Urothelium cell line (cell line): ENCODE measurements at places on chromosomes 5 and 9.

- DNase-seq: no peak
These were observed 1005.5 kb upstream of the PTPRD start for GRCh38 chr9:11618241-11618805.

DNA sequence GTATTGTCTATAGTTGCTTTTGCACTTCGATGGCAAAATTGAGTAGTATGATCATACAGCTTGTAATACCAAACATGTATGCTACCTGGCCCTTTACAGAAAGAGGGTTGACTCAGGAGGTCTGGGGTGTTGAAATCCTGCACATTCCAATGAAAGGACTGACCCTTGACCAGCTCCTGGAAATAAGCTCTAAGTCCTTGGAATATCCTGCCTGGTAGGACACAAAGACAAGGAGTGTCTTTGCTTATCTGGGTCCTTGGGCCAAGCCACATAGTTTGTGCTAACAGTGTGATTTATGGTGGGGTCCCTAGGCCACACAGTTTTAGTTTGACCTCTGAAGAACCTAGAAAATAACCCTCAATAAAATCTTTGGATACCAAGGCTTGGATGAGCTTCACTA, 89.3 kb upstream of the FTMT start:
- no peak for DNase-seq

GRCh38 chr5:95907740-95908706, 53.6 kb downstream of the ELL2 start:
- DNase-seq: no peak

- DNase-seq: no peak
These were observed 41.9 kb downstream of the TNFAIP8 start for GRCh38 chr5:119397518-119398380.
